Ecto neural progenitor cell (in vitro differentiated cells): ENCODE measurements at places on chromosomes 1 and 21.

GRCh38 chr1:31750858-31751510 is 13.2 kb downstream of the ADGRB2 start:
- DNase-seq, result no peak

DNA sequence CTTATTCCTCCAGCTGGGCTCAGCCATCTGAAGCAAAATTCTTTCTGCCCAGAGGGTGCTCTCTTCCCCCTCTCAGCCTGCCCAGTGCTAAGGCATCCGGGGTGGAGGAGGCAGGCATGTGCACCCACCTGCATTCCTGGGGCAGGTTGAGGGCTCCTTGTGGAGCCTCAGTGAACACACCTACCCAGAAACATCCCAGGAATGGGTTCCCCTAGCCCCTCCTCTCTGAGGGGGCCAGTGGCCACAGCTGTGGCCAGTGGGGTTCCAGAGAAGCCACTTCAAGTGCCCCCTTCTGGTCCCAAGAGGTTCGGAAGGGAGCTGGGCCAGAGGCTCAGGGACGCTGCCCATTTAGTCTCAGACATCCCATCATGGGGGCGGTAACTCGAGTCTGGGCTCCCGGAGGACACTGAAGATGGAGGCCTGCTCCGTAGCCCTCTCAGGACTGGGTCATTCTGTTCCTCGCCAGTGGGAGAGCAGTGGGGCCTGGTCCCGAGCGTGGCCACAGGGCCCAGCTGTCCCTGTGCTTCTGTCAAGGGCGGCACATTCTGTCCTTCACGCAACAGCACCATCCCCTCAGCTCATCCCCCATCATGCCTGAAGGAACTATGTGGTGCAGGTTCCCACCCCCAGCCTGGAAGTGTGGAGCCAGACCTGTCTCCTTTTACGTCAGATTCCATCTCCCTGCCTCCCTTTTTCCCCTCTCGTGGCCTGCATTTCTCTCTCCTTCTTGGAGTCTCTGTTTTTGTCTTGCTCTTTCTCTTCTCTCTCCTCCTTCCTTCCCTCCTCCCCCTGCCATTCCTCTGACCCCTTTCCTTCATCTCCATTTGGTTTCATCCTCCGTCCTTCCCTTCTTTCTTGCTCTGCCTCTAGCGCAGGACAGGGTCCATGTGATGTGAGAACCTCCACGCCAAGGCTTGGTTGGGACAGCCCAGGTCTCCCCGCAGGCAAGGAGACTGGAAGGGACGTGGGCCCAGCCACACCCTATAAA is 49.6 kb upstream of the KDM4A start:
- no peak for DNase-seq

DNA sequence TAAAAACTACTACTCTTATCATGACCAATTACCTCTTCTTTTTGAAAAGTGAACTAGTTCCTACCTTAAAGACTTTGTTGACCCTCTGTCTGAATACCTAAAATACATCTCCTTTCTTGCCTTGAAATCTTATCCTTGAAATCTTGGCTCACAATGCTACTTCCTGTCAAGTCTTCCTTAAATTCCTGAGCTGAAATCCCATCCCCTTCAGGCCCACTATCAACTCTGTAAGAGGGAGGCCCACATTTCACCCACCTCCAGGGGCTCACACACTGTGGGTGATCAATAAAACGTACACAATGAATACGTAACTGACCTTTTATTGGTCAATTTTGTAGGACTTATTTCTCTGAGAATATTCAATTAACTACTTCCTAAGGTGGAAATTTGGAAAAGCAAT is 88.0 kb downstream of the APP start:
- no peak for DNase-seq

DNA sequence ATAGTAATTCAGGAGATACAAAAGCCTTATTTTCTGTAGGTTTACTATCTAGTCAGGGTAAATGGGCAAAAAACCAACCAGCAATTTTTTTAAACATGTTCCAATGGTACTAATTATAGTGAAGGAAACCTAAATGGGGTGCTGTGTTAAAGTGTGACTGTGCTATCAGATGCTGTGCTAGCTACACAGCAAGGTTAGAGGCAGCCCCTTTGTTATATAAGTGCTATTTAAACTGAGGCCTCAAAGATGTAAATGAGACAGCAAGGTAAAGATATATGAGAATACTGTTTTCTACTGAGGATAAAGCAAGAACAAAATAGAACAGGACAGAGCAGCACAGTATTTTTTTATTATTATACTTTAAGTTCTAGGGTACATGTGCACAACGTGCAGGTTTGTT is 305.4 kb upstream of the RGS18 start:
- no peak for DNase-seq
